ENCODE measurements at places on chromosomes 5 and 9.

- no peak for DNase-seq
Observed at GRCh38 chr9:69175486-69175885, 1.4 kb downstream of the TJP2 start.

GRCh38 chr9:90868555-90868954 is 66.9 kb downstream of the SYK start:
- DNase-seq: no peak

DNA sequence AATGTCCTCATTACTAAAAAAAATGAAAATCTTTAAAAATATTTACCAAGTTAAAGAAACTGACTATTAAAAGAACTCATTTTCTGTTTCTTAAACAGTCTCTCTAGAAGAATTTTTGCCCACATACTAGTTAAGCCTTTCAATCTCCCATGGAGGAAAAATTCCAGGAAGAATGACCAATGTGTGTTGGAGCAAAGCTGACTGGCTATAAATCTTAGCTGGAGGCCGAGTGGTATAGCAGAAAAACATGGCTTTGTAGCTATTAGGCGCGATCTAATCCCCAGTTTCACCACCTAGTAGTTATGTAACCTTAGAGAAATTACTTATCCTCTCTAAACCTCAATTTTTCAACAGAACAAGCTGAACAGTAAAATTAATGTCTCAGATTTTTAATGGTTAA is 135.5 kb upstream of the PRLR start:
- no peak for DNase-seq

GRCh38 chr9:133674091-133674490 is 37.9 kb downstream of the DBH start:
- no peak for DNase-seq

DNA sequence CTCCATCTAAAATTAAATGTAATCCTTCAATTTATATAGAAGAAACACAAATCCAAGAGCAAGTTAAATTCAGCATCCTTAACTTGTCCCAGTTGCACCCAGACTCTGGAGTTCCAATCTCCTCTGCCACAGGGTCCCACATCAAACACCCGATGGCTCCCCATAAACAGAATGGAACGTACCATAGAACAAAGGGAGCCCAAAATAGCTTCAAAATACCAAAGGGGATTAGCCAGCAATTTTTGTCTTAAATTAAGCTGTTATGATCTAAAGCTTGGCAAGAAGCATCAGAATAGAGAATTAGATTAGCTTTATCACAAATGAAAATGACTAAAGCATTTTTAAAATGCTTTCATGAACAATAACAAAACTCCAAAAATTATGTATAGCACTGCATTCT is 112.8 kb downstream of the FANCC start:
- DNase-seq: no peak

- DNase-seq: no peak
Observed at GRCh38 chr9:114317665-114318357, 5.1 kb upstream of the ORM1 start.

- DNase-seq: no peak
Observed at GRCh38 chr5:149810856-149811255, 80.7 kb downstream of the PPARGC1B start.

- no peak for DNase-seq
Observed at GRCh38 chr5:25006237-25006636, 361.5 kb upstream of the CDH10 start.

- no peak for DNase-seq
Observed at GRCh38 chr5:128475693-128476092, 62.4 kb downstream of the FBN2 start.

DNA sequence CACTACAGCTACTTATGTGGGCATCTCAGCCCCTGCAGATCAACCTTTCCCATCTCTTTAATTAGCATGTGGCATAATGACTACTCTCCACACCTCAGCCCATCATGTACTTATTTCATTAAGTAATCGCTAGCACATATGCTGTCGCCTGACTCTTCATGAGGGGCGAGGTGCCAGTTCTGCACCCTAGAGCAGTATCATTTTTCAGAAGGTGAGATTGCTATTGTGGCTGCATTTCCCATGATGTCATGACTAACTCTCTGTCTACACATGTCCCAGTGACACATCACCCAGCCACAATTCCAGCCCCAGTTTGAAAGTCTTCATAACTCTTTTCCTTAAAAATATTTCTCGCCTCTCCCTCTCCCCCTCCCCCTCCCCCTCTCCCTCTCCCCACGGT is 7.6 kb upstream of the F2RL1 start:
- DNase-seq: peak; percentile 60

DNA sequence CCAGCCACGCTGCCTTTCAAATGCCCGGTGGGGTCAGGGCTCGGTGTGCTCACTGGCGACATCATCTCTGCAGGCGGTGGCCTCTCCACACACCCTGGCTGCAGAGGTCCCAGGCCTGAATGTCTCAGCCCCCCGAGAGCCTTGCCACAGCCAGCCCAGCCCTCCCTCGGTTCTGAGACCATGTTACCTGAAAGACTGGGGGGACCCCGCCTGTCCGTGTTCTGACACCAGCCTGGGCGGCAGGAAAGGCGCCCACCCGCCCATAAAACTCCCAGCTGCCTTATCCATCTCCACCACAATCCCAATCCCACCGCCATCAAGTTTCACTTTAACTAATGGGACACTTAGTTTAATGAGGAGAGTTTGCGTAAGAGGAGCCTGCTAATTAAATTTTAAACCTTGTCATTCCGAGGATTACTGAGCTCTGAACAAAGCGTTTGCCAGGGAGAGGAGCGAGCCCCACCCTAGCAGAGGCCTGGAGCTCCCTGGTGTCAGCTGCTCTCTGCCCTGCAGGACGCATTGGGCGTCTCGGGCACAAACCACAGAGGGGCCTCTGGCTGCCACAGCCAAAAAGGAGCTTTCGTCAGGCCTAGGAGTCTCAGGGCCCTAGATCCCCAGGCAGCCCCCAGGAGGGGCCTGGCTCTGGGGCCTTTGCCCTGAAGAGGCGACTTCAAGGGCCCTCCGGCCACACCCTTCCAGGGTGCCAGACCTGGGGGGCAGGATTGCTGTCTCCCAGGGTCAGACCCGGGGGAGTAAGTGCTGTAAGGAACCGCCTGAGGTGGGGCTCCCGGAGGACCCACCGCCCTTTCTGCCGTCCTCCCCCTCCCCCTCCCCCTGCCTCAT is 15.3 kb downstream of the LHX3 start:
- DNase-seq: no peak

DNA sequence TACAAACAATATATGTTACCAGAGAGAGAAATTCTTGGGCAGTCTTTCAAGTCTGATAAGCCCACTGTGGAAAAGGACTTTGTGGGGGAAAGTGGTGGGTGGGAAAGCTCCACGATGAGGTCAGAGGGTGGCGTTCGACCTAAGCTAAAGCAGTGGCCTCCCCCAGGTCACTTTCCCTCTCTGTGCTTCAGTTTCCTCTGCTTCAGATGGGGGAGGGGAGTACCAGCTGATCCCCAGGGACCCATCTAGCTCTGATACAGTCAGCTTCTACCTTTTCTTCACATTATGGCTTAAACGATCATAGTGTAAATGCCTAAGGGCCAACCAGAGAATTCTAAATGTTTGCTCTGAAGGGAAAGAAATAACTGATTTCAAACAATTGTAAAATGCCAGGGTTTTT is 36.6 kb upstream of the ARSB start:
- no peak for DNase-seq

GRCh38 chr5:140794595-140795258 is at the start of gene PCDHA2:
Gene PCDHA2 (plus strand): TSS chr5:140794852.
- no peak for DNase-seq

DNA sequence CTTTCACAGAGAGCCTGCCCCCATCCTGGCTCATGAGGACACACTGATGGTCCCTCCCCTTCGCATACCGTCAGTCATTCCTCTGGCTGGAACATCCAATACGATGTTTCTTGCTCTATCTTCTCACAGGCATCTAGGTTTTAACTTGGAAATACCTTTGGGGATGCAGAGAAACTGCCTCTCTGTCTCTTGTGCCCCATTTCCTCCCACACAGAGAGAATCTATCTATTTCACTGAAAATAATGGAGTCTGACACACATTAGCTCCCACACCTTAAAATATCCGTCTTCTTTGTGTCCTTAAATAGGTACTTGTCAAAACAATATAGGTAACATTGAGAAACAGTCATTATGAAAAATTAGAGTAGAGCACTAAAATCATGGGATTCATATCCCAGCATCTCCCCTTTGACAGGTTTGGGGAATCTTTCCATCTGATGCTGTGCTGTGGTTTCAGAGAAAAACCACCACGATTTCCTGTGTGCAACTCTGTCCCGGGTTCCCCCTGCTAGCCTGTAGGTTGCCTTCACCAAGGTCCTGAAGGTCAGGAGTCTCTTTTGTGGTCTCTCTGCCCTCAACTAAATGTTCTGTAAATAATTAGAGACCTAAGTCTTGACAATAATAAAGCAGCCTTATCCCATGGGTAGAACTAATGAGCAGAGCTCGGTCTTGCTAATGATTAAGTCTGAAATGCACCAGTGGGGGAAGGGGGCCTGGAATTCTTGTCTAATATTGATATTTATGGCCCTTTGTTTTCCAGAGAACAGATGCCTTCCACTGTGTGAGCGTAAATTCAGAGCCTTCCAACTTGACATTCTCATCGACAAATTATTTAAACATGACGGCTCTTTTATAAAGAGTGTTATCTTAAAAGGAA is 371.0 kb downstream of the ICE1 start:
- no peak for DNase-seq

DNA sequence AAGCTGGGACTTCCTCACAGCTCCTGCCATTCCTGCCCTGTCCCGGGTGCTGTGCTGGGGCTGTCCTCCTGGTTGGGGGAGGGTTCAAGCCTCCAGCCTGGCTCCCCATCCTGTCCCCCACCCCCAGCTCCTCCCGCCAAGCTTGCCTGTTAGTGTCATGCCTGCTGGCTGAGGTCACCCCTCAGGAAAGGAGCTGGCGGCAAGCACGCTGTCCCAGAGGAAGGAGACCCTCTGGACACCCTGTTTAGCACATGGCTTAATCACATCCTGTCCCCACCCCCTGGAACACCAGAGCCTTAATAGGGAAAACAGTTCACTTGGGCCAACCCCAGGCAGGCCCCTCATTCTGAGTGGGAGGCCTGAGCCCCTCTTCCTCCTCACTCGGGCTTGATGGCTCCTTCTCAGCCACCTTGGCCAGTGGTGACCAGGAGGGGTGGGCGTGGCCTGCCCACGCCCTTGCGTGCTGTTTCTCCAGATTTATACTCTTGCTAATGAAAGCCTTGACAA is 9.2 kb upstream of the PHYHD1 start:
- DNase-seq: no peak

- no peak for DNase-seq
Observed at GRCh38 chr5:9547122-9547947, 1.5 kb upstream of the SEMA5A start.

DNA sequence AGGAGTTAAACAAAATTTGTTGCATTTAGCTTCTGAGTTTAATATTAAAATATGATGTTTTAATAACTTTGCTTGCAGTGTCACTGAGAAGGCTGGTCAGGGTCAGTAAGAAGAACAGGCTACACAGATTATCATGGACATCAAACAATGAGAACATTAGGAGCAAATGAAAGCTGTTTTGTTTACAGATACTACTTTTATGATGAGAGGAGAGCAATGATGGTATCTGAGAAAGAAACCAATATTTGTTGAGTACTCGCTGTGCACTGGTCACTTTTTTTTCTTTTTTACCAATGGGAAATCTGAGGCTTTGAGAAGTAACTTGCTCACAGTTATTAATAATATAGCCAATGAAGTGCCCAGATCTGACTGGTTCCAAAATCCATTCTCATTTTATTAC is 109.6 kb downstream of the INVS start:
- no peak for DNase-seq

- no peak for DNase-seq
Observed at GRCh38 chr5:1495525-1495897, 28.2 kb downstream of the LPCAT1 start.

GRCh38 chr5:121748686-121749085 is 103.0 kb upstream of the FTMT start:
- no peak for DNase-seq

DNA sequence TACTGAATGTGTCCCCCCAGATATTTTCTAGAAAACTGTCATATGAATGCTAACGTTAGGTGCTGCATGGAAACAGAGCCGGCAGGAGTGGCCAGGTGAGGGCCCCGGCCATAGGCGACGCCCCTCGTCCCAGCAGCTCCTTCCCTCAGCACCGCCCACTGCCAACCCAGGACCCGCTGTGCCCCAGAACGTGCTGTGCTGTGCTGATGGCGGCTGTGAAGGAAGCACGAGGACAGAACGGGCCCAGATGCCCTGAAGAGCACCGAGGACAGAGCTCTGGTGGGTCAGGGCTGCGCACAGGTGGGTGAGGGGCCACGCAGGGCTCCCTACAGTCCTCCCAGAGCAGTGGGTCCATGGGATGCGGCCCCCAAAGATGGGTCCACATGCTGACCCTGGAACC is 30.3 kb downstream of the LPCAT1 start:
- DNase-seq: no peak

DNA sequence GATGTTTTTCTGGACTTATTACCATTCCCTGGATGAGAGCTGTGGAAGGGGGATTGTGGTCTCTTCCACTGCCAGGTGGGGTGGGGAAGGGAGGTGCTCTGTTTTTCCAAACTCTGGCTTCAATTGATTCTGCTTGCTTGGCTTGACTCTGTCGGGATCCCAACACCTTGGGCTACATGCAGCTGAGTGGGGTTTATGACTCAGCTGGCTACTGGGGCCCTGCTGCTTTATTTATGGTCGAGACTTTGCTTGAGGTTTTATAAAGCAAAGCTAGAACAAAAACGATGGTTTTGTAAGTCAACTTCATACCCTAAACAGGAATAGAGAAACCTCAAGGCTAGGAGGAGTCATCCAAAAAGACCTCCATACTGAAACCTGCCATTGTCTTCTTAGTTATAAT is 76.3 kb downstream of the AOPEP start:
- no peak for DNase-seq

DNA sequence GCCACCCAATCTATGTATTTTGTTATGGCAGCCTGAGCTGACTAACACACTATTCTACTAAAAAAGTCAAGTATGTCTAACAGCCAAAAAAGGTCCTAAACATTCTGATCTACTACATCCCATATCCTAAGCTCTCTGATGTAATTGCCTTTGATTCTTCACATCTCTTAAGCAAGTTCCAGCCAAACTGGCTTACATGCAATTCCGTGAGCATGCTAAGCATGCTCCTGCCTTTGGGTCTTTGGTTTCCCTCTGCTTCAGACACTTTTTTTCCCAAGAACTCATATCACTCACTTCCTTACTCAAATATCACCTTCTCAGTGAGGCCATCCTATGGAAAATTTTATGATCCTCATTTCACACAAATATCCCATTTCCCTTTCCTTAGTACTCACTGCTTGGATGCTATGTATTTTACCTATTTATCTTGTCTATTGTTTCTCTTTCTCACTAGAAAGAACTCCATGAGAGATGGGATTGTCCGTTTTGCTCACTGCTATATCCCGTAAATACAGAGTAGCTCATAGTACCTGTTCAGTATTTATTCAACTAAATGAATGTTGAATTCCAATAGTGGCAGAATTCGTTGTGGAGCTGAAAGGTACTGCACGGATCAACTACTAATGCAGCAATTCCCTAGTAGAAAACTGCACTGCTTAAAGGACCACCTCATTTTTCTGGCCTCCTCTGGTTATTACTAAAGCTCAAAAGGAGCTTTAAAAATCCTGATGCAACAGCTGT is 2.3 kb upstream of the SLC12A2 start:
- no peak for DNase-seq

Measured in lower leg skin (tissue), 4 donors.